KG1 (cell line): ENCODE measurements at places on chromosomes 13 and 19.

- DNase-seq = no peak
Measured at GRCh38 chr13:62375653-62376052, 960.0 kb upstream of the PCDH20 start.

GRCh38 chr19:33402421-33403220 is 29.1 kb downstream of the CEBPG start:
- DNase-seq = no peak

DNA sequence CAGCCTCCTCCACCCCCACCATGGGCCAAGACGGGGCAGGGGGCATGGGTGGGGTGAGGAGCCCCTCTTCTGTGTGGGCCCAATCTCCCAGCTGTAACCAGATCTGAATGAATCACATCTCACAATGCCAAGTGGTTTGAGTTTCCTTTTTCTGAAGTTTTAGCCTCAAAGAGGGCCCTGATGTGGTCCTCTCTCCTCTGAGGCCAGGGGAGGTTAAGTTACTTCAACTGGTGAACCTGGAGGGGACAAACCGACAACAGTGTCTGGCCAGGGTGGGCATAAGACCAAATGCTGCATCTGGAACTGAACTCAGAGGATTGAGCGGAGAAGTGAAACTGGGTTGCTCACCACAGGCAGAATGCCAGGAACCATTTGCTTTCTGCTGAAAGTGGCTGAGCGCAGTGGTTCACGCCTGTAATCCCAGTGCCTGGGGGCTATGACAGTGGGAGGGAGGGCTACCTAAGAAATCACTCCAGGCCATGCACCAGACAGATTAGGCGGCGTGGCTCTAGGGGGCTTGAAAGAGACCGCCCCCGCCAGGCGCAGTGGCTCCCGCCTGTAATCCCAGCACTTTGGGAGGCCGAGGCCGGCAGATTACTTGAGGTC is 15.4 kb upstream of the IRGC start:
- no peak for DNase-seq

DNA sequence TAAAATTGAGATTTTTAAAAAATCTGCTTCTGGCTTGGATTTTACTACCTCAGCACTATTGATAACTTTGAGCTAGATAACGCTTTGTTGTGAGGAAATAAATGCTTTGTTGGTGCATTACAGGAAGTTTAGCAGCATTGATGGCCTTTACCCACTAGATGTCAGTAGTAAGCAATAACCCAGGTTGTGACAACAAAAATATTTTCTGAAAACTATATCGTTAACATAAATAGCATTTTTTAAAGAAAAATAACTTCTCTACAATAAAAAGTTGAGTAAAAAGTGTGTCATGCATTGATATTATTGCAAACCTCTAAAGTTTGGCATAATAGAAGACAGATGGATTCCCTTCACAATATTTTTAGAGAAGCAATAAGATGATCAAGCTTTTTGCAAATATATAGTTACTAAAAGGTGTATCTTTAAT is 1246.5 kb downstream of the UQCRFS1 start:
- DNase-seq = no peak

DNA sequence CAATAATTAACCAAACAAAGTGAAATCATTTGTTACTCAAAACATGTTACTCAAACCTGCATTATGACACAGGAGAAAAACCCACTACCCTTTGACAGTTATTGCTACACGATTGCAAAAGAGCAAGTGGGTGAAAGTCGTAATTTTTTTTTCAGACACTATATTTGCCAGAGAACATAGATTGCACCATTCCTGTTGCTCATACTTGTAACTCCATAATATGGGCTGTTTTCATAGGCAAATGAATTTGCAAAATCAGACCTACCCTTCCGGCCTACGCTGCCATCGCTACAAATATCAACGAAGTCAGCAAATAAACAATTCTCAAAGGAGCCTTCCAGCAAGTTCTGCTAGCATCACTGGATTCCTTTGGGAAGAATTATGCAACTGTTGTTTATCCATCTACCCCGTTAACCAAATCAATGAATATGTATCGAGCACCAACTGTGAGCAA is 396.5 kb downstream of the IRS2 start:
- DNase-seq = no peak
